Cerebellar cortex (tissue), 1 donor: ENCODE measurements at places on chromosomes 11 and 22.

GRCh38 chr22:39494471-39495120, 7.5 kb upstream of the MIEF1 start:
- DNase-seq = peak; percentile 68

GRCh38 chr11:18364495-18365073, 29.8 kb upstream of the LDHA start:
- DNase-seq = no peak

GRCh38 chr22:37393746-37394145, 33.5 kb downstream of the ELFN2 start:
- DNase-seq = no peak

- DNase-seq = no peak
These were observed 223.9 kb upstream of the FOLH1 start for GRCh38 chr11:49432242-49432848.

- DNase-seq = no peak
These were observed 456.9 kb downstream of the DYNC2H1 start for GRCh38 chr11:103566116-103566515.

GRCh38 chr22:28142361-28142961, 223.4 kb upstream of the PITPNB start:
- DNase-seq = peak; percentile 66

DNA sequence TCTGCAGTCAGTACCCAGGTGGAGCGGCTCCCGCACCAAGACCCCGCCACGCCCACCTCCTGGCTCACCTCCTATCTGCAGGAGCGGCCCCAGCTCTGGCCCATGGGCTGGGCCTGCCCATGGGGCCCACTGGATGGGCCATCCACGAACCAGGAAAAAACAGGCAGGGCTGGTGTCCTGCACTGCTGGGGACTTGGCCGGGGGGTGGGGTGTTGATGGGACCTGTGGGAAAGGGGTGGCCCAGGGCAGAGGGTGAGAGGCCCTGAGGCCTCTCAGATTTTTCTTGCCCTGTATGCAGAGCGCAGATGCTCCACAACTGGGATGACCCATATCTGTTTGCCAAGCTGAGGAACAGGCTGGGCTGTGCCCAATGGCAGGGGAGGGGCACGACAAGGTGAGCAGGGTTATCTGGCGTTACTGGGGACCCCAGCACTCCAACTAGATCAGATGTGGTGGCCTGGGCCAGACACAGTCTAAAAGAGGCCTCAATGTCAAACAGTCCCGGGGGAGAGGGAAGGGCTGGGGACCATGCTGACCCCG, 2.7 kb upstream of the PIM3 start:
- no peak for DNase-seq

GRCh38 chr11:111283945-111284481, 14.3 kb upstream of the POU2AF3 start:
- DNase-seq = no peak

GRCh38 chr11:47154616-47155570, 21.8 kb downstream of the ARFGAP2 start:
- DNase-seq = peak; percentile 84

DNA sequence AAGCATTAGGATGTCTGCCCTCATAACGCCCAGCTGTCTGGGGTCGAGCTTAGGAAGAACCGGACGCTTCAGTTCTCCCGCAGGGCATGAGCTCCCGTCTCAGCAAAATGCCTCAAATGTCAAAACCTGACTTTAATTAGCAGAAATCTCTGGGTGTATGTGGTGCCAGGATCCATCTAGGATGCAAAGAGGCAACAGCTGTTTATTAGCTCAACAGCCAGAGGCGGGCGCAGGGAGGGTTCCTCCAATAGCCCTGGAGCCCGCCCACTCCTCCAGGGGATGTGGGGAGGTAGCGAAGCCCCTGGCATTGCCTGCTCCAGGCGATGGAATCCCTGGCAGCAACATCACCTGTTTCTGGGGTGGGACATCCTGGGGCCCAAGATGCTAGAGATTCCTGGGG, 39.4 kb upstream of the RTL6 start:
- no peak for DNase-seq

DNA sequence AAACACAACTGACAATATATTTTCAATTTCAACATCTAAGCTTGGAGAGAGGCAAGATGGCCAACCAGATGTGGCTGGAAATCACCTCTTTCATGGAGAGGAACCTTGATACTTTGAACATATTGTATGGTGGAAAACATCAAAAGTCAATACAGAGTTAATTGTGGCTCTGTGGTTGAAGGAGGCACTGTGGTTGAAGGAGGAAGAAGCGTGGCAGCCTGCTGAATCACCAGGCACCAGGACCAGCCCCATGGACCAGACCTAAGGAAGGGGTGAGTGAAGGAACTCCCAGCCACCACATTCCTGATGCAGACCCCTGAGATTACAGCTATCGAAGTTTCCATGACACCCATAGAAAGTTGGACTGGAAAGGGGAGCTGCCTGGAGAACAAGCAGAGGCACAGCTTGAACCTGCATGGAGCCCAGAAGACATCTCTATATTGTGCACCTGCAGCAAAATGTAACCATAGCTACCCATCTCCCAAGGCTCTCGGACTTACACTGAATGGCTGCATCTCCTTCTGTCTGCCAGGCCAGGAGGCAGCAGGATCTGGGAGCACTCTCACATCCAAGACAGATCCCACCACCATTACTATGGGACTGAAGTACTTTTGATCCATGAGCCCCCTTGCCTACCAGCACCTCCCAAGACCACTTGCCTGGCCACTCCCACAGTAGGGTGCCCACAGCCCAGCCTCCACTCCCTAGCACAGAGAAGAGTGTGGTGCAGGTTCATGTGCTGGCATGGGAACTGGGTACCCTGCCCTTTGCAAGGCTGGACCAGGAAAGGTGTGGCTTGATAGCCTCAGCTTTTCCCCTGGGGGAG, 79.8 kb upstream of the SC5D start:
- no peak for DNase-seq

GRCh38 chr11:63564784-63565350, 1.7 kb upstream of the PLAAT2 start:
- DNase-seq = no peak

DNA sequence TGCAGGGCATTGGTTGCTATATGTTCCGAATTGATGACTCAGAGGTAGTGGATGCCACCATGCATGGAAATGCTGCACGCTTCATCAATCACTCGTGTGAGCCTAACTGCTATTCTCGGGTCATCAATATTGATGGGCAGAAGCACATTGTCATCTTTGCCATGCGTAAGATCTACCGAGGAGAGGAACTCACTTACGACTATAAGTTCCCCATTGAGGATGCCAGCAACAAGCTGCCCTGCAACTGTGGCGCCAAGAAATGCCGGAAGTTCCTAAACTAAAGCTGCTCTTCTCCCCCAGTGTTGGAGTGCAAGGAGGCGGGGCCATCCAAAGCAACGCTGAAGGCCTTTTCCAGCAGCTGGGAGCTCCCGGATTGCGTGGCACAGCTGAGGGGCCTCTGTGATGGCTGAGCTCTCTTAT, 5.4 kb upstream of the TTC36 start:
- DNase-seq = no peak

DNA sequence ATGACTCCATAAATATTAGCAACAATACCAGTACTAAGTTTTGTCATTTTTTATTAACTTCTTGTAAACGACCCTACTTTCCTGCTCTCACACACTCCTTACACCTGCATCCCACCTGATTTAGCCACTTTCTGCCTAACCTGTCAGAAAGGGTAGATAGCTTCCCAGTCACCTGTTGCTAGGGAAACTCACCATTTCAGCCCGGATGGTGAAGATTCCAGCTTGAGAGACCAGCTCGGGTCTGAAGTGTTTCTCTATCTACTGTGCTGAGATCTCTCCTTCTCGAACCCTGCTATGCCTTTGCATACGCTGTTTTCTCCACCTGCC, at the start of gene PARVG:
PARVG (plus strand) TSS at position 220 of the 327 bp plus-strand sequence. CDS start 2,405 bp downstream, outside the sequence.
- DNase-seq = no peak

- DNase-seq = peak; percentile 80
These were observed 17.3 kb downstream of the EPS8L2 start for GRCh38 chr11:723120-723883.

DNA sequence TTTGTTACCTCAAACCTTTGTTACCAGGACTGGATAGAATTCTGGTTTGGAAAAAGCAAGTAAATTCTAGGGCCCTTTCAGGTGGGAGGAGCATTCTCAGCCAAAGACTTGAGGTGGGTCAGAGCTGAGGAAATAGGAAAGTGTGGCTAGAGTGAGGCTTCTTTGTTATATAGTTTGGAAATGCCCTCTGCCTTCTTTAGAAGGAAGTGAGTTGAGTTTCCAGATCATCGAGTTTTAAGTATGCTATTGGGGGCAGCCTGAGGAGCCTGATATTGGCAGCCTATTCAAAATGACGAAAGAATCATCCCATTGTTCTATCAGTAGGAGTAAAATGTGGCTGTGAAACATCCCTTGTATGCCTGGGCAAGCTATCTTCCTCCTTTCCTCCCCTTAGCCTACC, 134.1 kb downstream of the ARHGAP42 start:
- no peak for DNase-seq

- peak; percentile 46 for DNase-seq
These were observed 92.6 kb upstream of the TP53AIP1 start for GRCh38 chr11:129035244-129035643.
